ENCODE measurements at places on chromosomes 3 and 15.

GRCh38 chr3:31288224-31288623, 244.5 kb upstream of the STT3B start:
- DNase-seq = no peak

- no peak for DNase-seq
These were observed 835.9 kb upstream of the GRM7 start for GRCh38 chr3:6025032-6025431.

DNA sequence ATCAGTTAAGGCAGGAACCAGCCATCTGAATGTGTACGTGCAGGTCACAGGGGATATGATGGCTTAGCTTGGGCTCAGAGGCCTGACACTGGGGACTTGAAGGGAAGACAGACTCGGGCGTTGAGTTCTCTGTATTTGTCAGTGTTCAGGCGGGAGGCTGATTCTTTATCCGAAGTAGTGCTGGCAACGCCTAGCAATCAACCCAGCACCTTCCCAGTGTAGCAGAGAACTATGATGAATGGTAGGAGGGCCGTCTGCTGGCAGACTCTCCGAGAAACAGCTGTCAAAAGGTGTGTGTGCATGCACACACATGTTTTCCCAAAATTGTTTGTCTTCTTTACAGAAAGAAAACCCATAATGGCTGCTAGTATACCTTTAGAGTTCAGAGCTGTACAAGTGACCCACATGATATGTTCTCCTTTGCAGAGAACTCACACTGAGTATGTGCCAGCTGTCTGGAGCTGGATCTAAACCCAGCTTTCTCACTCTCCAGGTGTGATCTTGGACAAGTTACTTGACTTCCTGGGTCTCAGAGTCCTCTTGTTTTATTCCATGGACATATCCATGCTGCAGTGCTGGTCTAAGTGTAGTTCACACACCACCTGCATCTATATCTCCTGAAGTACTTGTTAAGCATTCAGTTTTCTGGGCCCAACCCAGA, 74.5 kb upstream of the LARS2 start:
- no peak for DNase-seq

- DNase-seq = peak; percentile 70
These were observed 190.7 kb downstream of the CD47 start for GRCh38 chr3:107899990-107900651.

DNA sequence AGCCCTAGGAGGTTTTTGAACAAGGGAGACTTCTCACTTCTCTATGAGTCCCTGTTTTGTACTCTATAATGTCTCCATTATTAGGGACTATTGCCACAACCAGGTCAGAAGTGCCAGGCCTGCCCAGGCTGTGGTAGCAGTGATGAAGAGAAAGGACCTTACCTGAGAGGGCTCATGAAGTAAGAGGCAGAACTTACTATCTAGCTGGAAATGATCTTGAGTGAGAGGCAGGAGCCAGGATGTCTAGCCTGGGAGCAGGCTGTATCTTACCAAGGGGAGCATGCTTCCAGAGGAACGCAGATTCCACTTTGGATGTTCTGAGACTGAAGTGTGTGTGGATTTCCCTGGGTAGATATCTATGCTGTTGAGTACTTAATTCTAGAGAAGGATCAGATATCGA, 93.3 kb downstream of the RPL39L start:
- no peak for DNase-seq

DNA sequence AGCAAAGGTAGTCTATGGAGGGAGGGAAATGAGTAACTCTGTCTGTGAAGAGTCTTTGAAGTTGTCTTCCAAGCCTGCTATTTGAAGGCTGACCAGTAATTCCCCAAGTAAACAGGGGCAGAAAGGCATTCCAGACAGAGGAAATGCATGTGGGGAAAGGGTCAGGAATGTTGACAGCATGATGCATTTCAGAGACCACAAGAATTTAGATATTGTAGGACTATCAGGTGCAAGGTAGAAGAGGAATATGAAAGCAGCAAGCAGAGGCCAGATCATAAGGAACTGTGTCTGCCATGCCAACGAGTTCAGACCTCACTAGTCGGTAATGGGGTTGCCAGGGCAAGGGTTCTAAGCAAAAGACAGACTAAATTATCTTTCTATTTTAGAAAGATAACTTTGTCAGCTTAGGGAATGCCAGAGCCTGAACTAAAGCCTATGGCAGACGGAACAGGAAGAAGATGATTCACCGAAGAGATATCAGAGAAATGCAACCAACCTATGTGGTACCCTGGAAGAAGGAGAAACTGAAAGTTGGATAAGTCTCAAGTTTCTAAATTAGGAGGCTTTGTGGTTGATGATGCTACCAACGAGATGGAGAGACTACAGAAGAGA, 327.0 kb upstream of the RORA start:
- peak; percentile 50 for DNase-seq

GRCh38 chr3:124345845-124346244, 353.9 kb upstream of the ROPN1 start:
- DNase-seq = no peak

GRCh38 chr3:59246719-59247401, 197.0 kb upstream of the CFAP20DC start:
- no peak for DNase-seq

DNA sequence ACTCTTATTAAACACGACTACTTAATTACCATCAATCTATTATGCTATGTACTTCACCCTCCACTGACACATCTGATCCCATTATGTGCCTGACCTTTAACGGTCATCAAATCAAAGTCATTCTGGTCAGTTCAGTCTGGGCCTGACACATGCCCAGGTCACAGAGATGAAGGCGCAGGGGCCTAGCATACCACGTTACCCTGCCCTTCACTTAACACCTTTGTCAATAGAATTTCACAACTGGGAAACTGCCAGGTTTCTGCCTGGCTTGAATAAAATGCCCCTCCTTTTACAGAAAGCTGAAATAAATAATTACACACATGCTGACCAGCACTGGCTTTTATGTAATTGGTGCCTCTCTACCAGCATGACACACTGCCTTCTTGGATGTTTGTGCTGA, 39.5 kb downstream of the MECOM start:
- DNase-seq = no peak

GRCh38 chr3:127484601-127485388, 105.7 kb downstream of the TPRA1 start:
- DNase-seq = no peak

GRCh38 chr3:112860898-112861297, 14.2 kb upstream of the CD200R1L start:
- no peak for DNase-seq

- no peak for DNase-seq
These were observed 143.5 kb upstream of the TPM1 start for GRCh38 chr15:62899090-62899493.

DNA sequence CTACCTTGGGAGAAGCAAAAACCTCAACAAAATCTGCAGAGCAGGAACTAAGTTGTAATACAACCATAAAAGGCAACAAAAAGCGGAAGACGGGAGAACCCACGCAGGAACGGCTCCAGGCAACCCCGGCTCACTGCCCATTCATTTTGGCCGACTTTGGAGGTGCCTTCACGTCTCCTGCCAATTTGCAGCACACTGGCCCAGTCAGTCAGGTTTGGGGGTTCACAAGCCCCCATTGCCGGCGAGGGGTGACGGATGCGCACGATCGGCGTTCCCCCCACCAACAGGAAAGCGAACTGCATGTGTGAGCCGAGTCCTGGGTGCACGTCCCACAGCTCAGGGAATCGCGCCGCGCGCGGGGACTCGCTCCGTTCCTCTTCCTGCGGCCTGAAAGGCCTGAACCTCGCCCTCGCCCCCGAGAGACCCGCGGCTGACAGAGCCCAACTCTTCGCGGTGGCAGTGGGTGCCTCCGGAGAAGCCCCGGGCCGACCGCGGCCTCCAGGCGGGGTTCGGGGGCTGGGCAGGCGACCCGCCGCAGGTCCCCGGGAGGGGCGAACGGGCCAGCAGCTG, 463 bp downstream of the TERC start:
- peak; percentile 68 for DNase-seq

GRCh38 chr3:111610189-111610588, 15.0 kb upstream of the ZBED2 start:
- DNase-seq = no peak

DNA sequence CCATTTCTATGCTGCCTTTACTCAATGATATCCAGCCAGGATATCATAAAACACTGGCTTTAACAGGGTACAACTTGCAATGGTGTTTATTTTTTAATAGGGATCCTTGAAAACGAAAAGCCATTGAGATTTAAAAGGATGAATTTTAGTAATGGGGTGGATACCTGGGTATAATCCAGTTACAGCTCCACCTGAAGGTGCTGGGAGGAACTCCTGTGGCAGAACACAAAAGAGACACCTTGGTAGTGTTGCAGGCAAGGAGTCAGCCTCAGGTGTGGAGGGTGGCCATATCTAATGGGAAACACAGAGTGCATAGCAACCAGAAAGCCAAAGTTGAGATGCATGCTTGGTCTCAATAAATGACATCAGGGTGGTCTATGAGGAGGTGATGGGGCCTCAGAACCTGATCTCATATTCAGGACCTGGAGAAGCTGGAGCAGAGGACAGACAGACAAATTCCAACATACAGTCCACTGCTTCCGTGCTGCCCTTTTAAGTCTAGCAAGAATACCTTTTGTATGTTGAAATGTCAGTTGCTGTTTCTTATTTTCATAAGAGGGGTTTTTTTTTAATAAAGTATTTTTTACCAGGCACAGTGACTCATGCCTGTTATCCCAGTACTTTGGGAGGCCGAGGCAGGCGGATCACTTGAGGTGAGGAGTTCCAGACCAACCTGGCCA, 12.0 kb upstream of the PAQR9 start:
- no peak for DNase-seq

DNA sequence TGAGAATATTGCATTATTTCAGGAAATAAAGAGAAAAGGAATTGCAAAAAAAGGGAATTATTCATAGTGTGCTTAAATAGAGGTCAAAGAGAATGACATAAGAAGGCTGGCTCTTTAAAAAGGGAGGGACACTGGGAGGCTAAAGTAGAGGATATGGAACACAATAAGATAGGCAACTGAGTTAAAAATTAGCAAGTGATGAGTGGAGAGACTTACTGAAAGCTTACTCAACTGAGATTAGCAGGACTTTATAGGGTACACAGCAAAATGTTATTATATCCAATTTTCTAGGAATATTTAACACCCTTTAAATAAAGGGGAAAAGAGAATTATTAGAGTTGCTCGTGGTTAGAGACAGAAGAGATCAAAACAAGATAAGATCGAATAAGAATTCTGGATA, 375.2 kb downstream of the LSAMP start:
- DNase-seq = no peak

GRCh38 chr3:64104006-64104405, 80.7 kb upstream of the PSMD6 start:
- DNase-seq = no peak

- DNase-seq = no peak
These were observed 7.7 kb upstream of the FGD5 start for GRCh38 chr3:14810801-14811661.

- DNase-seq = peak; percentile 70
These were observed 17.1 kb downstream of the SLC9A9 start for GRCh38 chr3:143831208-143831607.

- no peak for DNase-seq
These were observed 1302.6 kb upstream of the EPHA6 start for GRCh38 chr3:95511828-95512227.

DNA sequence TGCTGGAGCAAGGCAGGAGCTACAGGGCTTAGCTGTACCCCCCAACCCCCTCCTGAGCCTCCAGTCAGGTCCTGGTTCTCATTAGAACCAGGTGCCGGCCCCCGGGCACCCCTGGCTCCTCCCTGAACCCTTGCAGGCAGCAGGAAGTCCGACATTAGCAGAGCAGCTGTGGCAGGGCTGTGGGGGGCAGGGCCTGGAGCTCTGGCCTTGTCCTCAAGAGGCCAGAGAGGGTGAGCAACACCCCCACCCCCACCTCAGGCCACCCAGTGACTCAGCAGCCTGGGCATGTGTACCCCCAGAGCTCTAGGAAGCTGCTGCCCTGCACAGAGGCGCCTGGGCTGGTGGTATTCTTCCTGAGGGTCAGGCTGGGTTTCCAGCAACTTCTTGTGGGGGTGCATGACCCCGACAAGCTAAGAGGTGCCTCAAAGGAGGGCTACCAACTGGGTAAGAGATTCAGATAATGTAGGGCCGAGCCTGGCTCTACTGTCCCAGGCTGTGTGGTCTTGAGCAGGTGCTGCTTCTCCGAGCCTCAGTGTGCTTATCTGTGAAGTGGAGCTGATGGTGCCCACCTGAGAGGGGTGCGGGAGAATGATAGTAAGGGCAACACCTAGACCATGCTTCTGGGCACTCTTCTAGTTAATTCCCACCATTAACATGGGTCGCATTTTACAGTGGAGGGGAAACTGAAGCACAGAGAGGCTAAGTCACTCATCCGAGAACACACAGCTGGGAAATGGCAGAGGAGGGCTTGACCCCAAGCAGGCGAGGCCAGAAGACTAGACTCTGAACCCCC, 16.0 kb downstream of the H1-8 start:
- DNase-seq = peak; percentile 87

- no peak for DNase-seq
These were observed 63.3 kb upstream of the SAMMSON start for GRCh38 chr3:69936266-69936665.

- DNase-seq = peak; percentile 74
These were observed 87.2 kb downstream of the TGFBR2 start for GRCh38 chr3:30693470-30694120.

- no peak for DNase-seq
These were observed 5.1 kb downstream of the RASA2 start for GRCh38 chr3:141491929-141492328.

DNA sequence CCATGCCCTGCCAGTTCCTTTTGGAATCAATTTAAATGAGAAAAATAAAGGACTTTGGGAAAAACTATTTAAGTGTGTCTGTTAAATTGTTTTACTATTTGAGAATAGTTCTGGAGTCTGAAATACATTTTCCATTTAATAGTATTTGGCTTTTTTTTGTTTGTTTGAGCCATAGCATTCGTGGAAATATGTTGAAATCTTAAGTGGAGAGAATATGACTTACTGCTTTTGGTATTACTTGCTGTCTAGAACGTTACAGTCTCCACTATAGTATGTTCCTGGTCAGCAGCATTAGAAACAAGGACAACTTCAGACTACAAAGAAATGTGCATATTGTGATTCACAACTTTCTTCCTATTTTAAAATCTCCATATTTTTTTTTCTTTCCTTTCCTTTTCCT, 179.4 kb downstream of the GHSR start:
- no peak for DNase-seq

- DNase-seq = no peak
These were observed 646.6 kb downstream of the NTRK3 start for GRCh38 chr15:87609894-87610293.

- DNase-seq = no peak
These were observed 6.4 kb upstream of the IGF2BP2 start for GRCh38 chr3:185831195-185831594.

DNA sequence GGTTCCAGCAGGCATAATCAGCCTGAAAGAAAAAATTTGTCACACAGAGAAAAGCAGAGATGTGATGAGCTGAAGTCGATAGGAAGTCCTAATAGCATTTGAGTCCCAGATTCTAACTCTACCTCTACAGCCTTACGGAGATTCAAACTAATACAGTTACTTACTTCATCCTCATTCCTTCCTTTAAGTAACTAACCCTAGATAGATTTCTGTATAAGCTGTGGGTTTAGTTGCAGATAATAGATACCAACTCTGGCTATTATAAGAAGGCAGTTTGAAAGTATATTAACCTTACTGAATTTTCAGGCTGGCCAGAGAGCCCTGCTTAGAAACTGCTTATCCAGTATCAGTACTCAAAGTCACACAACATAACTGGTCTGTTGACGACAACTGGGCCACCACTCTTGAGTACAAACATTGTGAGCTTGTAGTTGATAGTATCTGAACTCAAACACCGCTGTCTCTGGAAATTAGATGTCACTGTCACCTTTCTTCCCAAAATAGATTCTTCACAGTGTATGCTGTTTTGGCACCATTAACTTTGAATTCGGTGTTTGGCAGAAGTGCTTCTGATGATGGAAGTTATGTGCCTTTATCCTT, 484.3 kb downstream of the DIPK2A start:
- DNase-seq = no peak

GRCh38 chr15:68204776-68205557, at the start of gene CALML4:
TSS of gene CALML4 (minus strand) at chr15:68205332. CDS start at chr15:68205247, 85 bp downstream.
- no peak for DNase-seq
